ENCODE measurements at places on chromosomes 13 and 19.

GRCh38 chr19:51138549-51138979, 3.5 kb upstream of the SIGLEC7 start:
- DNase-seq: peak; percentile 72

GRCh38 chr13:48749144-48749543, 95.4 kb downstream of the CYSLTR2 start:
- no peak for DNase-seq

- DNase-seq: peak; percentile 67
These were observed 65.1 kb downstream of the ZNF823 start for GRCh38 chr19:11673608-11674041.

DNA sequence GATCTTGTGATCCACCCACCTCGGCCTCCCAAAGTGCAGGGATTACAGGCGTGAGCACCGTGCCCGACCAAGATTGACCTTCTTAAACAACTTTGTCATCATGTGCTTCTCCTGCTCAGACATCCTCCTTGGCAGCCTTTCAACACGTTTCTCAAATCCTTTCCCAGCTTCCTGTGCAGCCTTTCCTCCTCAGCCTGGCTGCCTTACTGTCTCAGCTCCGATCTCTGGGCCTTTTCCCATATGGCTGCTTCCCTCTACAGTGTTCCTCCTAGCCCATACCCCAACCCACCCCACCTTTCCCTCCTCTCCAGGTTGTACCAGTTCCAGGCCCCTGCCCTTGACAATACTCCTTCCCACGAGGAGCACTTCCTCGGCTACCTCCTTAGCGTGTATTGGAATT, 7.2 kb downstream of the PHF11 start:
- DNase-seq: no peak

DNA sequence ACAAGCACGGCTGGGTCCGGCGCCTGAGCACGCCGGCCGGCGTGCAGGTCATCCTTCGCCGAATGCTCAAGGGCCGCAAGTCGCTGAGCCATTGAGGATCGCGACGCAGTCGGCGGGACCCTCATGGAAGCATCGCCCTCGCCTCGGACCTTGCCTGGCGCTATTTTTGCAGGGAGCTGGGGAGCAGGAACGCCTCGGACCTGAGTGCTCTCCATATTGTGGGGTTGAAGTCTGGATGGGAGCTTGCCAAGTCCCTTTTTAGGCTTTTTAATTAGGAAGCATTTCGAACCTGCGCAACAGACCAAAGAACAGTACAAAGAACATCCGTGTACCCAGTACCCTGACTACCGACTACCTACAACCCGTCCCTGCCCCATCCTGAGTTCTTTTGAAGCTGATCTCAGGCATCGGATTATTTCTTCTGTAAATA, 628 bp downstream of the MRPL34 start:
- DNase-seq: no peak

- DNase-seq: peak; percentile 99
These were observed 20.0 kb upstream of the ERCC1 start for GRCh38 chr19:45443462-45444317.

- DNase-seq: no peak
These were observed 25.2 kb downstream of the IL17D start for GRCh38 chr13:20728579-20729311.

GRCh38 chr13:30679483-30680330, 55.6 kb upstream of the ALOX5AP start:
- DNase-seq: no peak

Data from tibial artery (tissue), 4 donors.